ENCODE measurements at places on chromosomes 12 and 14.

- DNase-seq: peak; percentile 51
Observed at GRCh38 chr12:48924617-48925303, 532 bp downstream of the FKBP11 start.

DNA sequence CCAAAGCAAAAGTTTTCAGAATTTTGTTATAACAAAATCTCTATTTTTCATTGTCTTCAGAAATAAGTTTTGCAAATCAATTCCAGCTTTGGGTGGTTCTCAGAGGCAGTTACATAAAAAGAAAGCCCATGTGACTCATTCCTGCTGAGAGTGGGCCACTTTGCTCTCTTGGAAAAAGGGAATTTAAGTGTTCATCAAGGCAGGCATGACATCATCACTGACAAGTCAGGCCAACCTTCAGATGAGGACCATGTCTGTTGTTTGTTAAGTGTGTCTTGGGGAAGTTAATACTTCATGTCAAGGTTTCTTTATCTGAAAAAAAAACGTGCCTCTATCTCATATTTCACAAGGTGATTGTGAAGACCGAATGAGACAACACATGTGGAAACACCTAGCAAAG, 519.8 kb upstream of the TMPO start:
- peak; percentile 4 for DNase-seq

DNA sequence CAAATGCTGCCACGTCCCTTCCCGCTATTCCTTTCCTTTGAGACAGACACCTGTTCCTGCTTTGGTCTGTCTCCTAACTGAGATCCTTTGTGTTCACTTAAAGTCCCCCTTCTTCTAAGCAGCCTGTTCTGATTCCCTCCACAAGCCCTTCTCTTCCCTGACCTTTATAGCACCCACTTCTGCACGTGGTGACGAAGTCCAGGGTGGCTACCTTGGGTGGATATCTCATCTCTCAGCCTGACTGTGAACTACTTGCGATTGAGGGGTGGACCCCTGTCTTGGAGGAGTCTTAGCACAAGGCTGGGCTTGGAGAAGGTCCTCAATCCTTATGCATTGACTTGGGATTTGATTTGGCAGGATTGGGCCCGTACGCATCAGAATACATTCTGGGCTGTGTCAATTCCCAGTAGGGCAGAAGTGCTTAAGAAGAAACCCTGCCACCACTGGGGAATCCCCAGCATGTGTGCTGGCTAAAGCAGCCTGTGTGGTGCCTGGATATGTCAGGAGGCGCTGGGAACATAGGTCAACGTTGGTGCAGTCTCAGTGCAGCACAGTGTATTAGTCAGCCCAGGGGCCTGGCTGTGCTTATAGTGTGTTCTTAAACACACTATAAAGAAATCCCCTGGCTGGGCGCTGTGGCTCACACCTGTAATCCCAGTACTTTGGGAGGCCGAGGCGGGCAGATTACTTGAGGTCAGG, 23.6 kb downstream of the KRT80 start:
- DNase-seq: no peak

DNA sequence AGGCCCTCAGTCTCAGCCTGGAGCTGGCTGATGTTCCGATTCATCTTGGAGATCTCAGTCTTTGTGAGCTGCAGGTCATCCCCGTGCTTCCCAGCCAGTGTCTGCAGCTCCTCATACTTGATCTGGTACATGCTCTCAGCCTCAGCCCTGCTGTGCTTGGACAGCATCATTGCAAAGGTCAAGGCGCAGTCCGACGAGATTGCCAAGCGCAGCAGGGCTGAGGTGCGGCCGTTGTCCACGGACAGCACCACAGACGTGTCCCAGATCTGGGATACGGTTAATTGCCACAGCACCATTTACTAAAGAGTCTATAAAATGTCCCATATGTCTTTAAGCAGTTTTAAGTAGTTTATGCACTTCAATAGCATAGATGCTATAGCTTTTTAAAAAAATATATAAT, 965.7 kb downstream of the FSCB start:
- no peak for DNase-seq

- peak; percentile 67 for DNase-seq
Observed at GRCh38 chr12:120534703-120535655, 823 bp downstream of the RNF10 start.

DNA sequence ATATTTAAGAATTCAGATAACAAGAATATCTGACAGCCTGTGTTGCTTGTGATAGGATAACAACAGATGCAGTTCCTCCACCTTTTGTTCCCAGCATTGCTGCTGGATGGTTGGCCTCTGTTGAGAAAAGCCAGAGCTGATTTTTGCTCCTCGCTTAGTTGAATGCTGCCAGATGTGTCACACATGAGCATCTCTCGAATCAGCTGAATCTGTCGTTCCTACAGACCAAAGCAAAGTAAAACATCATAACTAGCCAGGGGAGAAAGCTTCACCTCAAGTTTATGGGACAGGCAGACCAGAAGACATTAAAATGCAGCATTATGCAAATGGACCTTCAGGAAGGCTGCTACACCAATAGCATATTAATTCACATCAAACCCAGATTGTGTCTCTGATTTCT, 20.1 kb downstream of the RACGAP1 start:
- DNase-seq: no peak

GRCh38 chr14:80560800-80561657, 349.7 kb upstream of the DIO2 start:
- DNase-seq: no peak

- DNase-seq: no peak
Observed at GRCh38 chr14:91835197-91835919, 32.0 kb downstream of the TC2N start.

- no peak for DNase-seq
Observed at GRCh38 chr14:72155379-72155993, 223.3 kb downstream of the RGS6 start.

- no peak for DNase-seq
Observed at GRCh38 chr14:65287264-65288131, 125.0 kb upstream of the FUT8 start.

GRCh38 chr14:34237677-34238076, 224.4 kb downstream of the SPTSSA start:
- no peak for DNase-seq

DNA sequence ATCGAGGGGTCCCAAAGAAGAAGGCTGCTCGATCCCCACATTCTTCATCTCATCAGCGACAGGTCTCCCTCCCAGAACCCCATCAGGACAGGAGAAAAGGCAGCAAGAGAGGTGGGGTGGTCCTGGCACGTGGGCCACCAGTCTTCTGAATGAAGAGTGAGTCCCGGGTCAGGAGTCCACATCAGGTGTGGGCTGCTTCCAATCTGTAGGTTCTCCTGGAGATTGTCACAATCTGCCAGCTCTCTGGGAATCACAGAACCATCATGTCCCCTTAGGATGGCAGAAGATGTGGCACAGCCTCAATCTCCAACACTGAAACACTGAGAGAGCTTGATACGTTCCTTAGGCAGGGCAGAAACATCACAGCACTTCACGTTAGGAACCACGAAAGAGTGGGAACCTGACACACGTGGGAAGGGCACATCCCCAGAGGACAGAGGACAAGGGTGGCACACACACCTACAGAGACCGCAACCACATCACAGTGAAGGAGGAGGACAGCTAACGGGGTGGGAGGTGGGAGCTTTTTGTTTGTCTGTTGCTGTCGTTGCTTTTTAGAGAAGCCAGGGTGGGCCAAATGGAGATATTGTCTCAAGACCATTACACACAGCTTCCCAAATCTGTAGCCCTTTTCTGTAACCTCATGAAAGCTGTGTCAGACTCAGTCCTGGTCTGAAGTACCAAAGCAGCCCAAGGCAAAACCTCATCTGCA, 284.5 kb downstream of the DPF3 start:
- DNase-seq: no peak

- no peak for DNase-seq
Observed at GRCh38 chr12:28936711-28937110, 212.4 kb upstream of the FAR2 start.

DNA sequence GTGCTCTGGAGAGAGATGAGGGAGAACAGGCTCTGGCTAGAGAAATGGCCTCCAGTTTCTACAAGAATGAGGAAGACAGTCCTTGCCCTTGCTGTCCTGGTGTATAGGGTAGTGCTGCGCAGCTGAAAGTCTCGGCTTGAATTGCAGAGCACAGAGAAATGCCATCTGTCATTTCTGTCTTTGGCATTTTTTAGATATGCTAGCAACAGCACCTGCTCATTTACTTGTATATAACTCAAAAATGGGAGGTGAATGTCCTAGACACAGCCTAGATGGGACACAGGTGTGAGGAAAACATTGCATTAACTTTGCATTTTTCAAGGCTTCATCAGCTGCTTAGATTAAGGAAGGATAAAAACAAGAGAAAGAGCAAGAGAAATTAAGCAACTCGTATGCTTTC, 35.8 kb downstream of the GPR19 start:
- no peak for DNase-seq

GRCh38 chr12:118103601-118104382, at the start of gene VSIG10:
Gene VSIG10, minus strand, starts transcription at chr12:118104011. Its CDS starts 340 bp downstream, at chr12:118103671.
- DNase-seq: peak; percentile 64

GRCh38 chr12:123713823-123714585, 1.9 kb downstream of the ATP6V0A2 start:
- no peak for DNase-seq

GRCh38 chr12:34291001-34291400, 268.7 kb downstream of the ALG10 start:
- DNase-seq: no peak

DNA sequence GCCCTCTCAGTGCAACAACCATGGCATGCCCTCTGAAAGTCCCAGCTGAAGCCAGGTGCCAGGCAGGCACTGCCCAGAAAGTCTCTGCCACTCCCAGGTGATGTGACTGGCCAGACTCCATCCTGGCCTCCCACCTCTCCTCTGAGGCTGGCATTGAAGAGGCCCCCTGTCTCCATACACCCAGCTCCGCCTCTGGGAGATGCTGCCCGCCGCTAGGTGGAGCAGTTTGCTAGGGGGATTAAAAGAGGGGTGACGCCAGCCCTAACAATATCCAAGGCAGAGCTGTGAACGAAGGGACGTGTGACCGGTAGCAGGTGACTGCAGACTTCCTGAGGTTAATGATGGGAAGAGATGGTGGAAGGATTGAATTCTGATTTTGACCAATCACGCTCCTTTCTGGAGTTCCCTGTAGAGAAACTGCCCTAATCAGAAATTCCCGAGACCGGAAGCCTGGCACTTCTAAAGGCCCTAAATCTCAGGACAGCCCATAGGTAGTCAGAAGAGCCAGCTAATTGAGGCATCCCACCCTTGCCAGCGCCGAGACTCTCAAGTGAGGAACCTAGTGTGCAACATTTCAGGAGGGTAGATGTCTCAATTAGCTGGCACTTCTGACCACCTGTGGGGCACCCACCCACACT, 8.3 kb upstream of the PLEK2 start:
- DNase-seq: no peak

- DNase-seq: no peak
Observed at GRCh38 chr14:75915045-75915444, 66.8 kb downstream of the TGFB3 start.

DNA sequence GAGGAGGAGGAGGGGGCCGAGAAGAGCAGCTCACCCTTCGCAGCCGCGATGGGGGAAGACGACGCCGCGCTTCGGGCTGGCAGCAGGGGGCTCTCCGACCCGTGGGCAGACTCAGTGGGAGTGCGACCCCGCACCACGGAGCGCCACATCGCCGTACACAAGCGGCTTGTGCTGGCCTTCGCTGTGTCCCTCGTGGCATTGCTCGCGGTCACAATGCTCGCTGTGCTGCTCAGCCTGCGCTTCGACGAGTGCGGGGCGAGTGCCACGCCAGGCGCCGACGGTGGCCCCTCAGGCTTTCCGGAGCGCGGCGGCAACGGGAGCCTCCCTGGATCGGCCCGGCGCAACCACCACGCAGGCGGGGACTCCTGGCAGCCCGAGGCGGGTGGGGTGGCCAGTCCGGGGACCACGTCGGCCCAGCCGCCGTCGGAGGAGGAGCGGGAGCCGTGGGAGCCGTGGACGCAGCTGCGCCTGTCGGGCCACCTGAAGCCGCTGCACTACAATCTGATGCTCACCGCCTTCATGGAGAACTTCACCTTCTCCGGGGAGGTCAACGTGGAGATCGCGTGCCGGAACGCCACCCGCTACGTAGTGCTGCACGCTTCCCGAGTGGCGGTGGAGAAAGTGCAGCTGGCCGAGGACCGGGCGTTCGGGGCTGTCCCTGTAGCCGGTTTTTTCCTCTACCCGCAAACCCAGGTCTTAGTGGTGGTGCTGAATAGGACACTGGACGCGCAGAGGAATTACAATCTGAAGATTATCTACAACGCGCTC, 745 bp downstream of the TRHDE start:
- DNase-seq: peak; percentile 52

DNA sequence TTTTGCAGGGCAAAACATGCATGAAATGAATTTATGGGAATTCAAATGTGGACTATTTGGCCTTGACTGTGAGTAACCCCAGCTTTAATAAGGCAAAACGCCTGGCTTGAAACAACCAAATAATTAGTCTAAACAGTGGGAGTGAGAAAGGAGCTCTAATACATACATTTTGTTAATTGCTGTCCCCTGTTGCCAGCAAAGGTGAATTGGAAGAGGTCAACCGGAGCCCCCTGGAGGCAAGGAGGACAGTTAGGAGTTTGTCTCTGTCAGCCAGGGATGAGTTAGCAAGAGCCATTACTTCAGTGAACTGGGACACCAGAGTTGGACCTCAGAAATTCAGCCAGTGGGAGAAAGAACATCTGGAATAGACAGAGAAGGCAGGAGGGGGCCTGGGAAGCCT, 17.4 kb downstream of the KRT76 start:
- no peak for DNase-seq

- DNase-seq: peak; percentile 2
Observed at GRCh38 chr14:96502621-96503305, 581 bp downstream of the PAPOLA start.

DNA sequence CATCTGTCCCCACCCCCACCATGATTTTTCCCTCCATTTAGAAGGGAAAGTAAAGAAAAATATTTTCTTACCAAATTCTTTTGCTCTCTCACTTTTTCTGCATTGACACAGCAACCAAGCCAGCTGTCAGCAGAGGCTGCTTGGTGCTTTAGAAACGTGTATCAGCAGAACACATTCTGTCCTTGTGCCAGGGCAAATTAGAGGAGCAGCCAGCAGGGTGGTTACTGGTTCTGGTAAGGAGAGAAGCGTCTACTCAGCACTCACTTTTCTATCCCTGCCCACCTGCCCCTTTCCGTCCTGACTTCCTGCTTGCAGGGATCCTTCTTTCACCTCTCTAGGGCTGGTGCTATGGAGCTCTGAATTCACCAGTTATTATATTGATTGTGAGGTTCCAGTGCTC, 327.5 kb upstream of the PDE3A start:
- DNase-seq: no peak

DNA sequence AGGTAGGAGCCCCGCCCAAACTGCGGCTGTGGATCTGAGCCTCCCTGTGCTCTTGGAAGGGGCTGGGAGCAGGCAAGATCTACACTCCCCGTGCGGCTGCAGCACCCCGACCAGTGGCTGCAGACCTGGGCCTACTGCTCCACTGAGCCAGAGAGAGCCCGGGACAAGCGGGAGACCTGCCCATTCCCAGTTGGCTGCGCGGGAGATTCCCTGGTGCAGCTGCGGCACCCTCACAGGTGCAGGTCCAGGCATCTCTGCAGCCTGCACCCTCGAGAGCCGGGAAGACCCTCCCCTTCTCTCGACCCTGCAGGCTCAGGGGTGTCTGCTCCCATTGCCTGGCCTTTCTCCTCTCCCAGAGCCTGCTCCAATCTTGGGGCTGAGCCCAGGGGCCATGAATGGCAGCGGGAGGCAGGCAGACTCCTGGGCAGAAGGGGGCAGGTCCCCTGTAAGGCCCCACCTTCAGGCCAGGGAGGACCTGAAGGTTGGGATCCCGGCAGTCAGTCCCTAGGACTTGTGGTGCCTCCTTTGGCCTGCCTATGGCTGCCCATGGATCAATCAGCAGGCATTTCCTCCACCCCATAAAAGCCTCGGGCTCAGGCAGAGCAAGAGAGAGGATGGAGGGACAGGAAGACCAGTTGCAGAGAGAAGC, 8.8 kb upstream of the A2M start:
- no peak for DNase-seq

- no peak for DNase-seq
Observed at GRCh38 chr12:2435511-2435910, 359.3 kb upstream of the FKBP4 start.

Data from fibroblast of skin of abdomen (primary cell).